Upper lobe of right lung (tissue), 1 donor: ENCODE measurements at places on chromosomes 1 and 21. TPM values are rescaled to one million over a fixed set of nuclear protein-coding genes. Genes with fewer than 3 reads are reported as not detected.
A peak's percentile ranks its signal among the peaks of the same experiment; 100 is the strongest.

LDLRAD1 gene
- 0.41 TPM for total RNA-seq

- DNase-seq = no peak
These were observed 97.7 kb downstream of the NEK7 start for GRCh38 chr1:198254521-198254920.

DNA sequence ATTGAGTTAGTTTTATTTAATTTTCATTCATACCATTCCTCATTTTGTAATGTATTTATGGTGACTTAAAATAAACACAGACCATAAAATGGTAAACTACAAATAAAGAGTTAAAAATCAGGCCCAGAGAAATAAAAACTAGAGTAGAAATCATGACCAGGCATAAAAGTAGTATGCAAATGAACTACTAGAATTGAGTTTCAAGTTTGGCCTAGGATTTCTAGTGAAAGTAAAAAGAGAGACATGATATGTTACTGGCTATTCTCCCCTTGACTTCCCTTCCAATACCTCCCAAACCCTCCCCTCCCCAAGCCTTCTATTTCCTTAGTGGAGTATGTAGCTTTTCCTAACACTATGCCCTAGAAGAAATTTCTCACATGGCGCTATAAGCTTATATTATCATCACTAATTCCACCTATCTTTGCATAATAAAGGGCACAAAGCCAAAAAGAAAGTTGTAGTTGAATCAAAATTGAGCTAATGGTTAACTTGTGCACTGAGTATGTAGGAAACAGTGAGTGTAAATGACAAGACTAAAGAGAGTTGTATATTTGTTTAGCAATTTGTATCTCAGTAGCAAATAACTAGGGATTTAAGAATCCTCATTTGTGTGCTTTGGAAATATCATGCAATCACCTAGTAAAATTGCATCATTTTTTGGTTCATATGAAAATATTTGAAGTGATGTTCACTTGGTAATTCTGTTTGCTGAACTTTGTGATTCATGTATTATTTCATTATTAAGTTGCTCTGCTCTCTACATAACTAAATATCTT is 29.7 kb upstream of the CDC14A start:
- DNase-seq = no peak

- DNase-seq = peak; percentile 86
These were observed at the start of gene SLC45A1 for GRCh38 chr1:8317647-8318381. SLC45A1 (plus strand) TSS chr1:8318114; CDS start chr1:8324330, 6,216 bp downstream.

DNA sequence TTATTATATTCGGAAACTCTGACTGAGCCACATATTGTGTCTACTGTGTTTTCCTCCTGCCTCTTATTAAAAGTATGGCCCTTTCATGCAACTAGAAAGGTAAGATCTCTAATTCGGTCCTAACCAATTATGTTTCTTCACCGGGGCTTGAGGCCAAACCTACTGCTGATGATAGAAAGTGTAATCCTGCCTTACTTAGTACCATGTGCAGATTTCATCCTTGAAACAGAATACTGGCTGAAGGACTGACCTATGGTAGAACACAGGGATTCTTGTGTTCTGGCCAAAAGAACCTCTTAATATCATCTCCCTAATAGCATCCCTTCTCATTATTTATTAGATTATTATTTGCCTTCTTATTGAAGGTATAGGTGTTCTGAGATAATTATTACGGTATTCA is 72.6 kb downstream of the TOR3A start:
- DNase-seq = no peak

GRCh38 chr1:8746554-8746953 is 70.9 kb downstream of the RERE start:
- no peak for DNase-seq

GRCh38 chr1:160565564-160565963 is 13.7 kb downstream of the CD84 start:
- DNase-seq = no peak

- no peak for DNase-seq
These were observed 49.5 kb downstream of the TRIM11 start for GRCh38 chr1:228356897-228357680.

ZBTB7B gene
- 80.4 TPM for total RNA-seq

- no peak for DNase-seq
These were observed 6.3 kb downstream of the ZMPSTE24 start for GRCh38 chr1:40264354-40264781.

GRCh38 chr1:21773585-21773984 is 9.4 kb downstream of the USP48 start:
- no peak for DNase-seq

GRCh38 chr1:107871259-107871658 is 93.7 kb downstream of the VAV3 start:
- DNase-seq = no peak

DNA sequence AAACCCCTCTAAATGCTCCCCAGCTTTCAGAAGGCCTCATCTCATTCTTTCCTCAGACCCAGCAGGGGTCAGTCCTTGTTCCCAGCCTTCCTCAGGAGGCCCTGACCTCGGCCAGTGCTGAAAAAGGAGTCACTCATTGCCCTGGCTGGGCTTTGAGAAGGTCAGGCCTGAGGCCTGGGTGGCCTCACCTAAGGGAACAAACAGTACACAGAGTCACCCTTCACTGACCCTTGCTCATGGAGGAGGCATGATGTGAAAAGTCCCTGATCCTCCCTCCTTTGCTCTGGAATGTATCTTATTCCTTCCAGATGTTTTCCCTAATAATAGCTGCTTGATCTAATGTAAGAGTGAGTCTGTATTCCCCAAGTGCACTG is 117.7 kb upstream of the SLC44A3 start:
- no peak for DNase-seq

DNA sequence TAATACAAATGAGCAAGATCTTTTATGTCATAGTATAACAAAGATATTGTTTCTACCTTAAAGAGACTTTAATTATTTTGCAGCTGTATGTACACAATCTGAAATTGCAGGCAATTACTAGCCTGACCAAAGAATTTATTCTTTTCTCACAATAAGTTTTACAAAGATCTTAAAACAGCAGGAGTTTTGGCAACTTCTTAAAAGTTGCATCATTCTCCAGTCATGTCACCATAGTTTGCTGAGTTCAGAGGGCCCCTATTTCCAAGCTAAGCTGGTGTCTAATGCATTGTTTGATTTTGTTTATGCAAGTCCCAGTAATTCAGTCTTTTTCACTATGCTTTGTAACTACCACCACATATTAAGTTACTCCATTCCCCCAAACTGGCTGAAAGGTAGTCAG is 114.8 kb downstream of the DNAH14 start:
- DNase-seq = no peak

DNA sequence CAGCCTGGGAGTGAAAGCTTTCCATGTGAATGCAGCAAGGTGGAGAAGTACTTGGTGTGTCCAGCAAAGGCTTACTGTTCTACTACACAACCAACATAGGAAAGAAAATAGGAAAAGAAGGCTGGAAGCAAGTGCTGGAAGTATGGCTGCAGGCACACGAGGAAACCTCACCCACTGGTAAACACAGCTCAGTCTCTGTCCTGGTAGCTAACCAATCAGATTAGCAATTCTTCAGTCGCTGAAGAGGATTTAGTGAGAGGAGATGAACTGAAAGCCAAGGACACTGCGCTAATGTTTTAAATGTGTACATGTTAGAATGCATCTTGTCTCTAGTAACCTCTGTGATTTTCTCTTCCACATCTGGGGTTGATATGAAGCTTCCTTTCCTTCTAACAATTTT is 36.2 kb upstream of the CACHD1 start:
- no peak for DNase-seq

GRCh38 chr1:64962441-64962840 is 3.9 kb downstream of the JAK1 start:
- no peak for DNase-seq

DNA sequence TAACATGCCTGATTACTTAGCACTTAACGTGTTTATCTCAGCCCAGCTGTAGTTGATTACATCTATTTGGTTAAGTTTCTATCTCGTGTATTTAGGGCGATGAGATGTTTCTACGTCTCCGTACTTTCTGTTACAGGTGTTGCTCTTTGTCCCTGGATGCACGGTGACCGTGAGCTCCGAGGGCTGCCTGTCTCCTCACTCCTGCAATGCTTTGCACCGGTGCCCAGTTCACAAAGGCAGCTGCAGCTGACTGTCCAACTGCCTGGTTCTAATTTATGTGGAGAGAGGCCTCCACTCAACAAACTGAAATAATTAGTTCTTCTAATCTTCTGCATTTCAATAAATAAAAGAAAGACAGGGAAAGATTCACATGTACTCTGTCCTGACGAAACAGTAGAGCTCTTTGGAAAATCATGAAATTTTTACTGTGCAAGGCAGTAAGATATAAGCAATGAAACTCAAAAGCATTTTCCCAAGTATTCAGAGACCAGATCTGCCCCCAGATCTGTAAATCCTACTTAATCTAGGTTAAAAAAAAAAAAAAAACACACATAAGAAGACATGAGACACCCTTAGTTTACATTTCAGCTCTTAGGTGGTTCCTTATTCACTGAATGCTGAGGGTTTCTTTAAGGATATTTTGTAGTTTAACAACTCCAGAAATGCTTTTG is 108.2 kb downstream of the TGFBR3 start:
- DNase-seq = no peak

DNA sequence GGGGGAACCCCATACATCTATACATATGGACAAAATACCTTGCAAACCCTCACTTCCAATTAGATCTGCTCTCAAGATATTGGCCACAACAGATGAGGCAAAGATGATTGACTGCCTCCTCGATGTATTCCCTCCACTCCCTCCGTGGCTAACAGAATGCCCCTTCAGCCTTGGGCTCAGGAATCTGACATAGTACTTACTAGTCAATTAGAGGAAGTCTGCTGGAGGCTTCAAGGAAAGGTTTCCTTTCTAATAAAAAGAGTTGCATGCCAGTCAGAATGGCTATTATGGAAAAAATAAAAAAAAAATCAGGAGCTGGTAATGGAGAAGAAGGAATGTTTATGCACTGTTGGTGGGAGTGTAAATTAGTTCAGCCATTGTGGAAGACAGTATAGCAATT is 90.4 kb upstream of the VAV3 start:
- DNase-seq = no peak

IL19 gene
- not detected for total RNA-seq

- no peak for DNase-seq
These were observed 16.0 kb upstream of the UBXN10 start for GRCh38 chr1:20169932-20170331.

DNA sequence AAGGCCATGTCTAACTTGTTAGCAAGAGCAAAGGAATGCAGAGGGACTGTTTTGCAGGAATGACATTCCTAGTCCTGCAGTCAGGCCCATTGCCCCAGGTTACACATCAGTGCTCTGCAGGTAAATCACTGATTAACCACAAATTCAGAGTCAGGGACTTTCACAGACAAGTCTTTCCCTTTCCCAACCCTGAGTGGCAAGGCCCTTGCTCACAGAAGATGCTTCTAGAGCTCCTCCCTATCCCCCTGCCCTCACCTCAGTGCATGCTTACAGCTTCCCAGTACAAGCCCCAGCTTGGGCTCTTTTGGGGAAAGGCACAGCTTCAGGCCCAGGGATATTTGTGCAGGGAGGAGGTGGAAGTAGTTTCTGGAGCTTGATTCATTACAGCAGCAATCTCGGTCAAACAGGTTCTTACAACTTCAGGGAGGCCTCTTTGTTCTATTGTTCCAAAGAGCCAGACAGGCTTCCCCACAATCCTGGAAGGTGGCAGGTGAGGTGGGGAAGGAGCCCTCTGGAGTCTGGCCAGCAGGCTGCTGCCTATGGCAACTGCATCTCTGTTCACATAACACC is 53.9 kb downstream of the CASQ2 start:
- no peak for DNase-seq

TRIM45 gene
- 1.7 TPM for total RNA-seq

- DNase-seq = no peak
These were observed 28.5 kb downstream of the UBE4B start for GRCh38 chr1:10061276-10061675.

GRCh38 chr1:23638786-23639241 is 52.8 kb upstream of the RPL11 start:
- DNase-seq = no peak

- no peak for DNase-seq
These were observed 250.2 kb upstream of the FGGY start for GRCh38 chr1:59046730-59047157.

- DNase-seq = peak; percentile 52
These were observed 1.1 kb downstream of the TSPEAR start for GRCh38 chr21:44710294-44710665.

DNA sequence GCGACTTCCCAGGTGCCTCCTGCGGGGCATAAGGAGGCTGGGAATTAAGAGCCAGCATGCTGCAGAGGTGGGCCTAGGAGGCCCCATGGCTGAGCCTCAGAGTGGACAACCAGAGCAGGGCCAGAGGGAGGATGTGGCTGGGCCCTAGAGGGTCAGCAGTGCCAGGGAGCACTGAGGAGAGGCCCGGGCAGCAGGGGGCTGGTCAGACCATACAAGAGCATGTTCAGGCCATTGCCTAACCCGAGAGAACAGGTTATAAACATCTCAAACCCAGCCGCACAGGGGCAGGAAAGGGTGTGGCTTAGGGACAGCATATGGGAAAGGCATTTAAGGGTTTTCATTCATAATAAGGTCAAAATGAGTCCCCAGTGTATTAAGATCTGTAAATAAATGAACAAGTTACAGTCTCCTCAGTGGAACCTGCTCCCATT is 51.1 kb downstream of the IER5 start:
- DNase-seq = no peak

BLACAT1 gene
- 0.84 TPM for total RNA-seq

OR6K3 gene
- total RNA-seq = 2.3 TPM

- peak; percentile 86 for DNase-seq
These were observed at the start of gene SYTL1 for GRCh38 chr1:27341525-27342252. SYTL1 (plus strand) TSS chr1:27342022; CDS start chr1:27345335, 3,313 bp downstream.

DNA sequence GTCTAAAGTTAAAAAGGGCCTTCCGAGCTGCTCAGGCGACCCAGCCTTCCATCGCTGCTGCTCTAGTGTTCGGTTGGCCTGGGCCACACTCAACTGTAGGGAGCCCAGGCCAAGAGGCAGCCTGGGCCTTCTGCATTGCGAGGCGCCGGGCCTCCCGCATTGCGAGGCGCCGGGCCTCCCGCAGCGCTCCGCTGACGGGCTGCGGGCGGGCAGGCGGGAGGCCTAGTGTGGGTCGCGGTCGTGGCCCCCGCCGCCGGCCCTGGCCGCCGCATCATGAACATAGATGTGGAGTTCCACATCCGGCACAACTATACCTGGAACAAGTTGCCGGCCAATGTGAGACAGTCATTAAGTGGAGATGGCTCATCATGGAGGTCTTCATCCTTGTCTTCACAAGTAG is 48.3 kb downstream of the PPIAL4G start:
- DNase-seq = no peak

DNA sequence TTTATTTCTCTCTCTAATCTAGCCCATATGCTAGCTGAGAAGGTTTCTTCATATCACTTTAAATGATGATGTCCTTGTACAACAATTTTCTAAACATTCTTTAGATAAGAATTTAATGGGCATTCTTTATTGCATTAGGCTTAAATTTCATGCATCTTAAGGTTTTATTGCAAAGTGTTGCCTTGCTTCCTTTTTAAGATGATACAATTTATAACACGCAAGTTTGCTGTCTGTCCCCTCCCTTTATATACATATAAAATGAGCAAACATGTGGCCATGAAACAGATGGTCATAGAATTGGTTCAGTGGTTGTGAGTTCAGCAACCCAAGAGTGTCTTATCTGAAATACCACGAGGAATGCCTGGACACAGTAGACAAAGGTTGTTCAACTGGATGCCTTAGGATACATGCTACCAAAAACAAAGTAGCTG is 12.1 kb downstream of the NBPF3 start:
- no peak for DNase-seq
